Activated CD4-positive, alpha-beta T cell treated with anti-CD3 and anti-CD28 coated beads, Interleukin-2, amount 50 U/mL, for 48 hours (primary cell): ENCODE measurements at places on chromosomes 7 and 10.

DNA sequence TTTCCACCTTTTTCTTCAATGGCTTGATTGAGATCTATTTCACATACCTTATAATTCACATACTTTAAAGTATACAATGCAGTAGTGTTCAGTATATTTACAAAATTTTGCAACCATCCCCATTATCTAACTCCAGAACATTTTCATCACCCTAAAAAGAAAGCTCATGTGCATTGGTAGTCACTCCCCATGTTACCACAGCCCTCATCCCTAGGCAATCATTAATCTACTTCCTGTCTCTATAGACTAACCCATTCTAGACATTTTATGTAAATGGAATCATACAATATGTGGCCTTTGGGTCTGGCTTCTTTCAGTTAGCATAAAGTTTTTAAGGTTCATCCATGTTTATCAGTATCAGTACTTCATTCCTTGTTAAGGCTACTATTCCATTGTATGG, 214.2 kb downstream of the WDR11 start:
- DNase-seq = no peak

DNA sequence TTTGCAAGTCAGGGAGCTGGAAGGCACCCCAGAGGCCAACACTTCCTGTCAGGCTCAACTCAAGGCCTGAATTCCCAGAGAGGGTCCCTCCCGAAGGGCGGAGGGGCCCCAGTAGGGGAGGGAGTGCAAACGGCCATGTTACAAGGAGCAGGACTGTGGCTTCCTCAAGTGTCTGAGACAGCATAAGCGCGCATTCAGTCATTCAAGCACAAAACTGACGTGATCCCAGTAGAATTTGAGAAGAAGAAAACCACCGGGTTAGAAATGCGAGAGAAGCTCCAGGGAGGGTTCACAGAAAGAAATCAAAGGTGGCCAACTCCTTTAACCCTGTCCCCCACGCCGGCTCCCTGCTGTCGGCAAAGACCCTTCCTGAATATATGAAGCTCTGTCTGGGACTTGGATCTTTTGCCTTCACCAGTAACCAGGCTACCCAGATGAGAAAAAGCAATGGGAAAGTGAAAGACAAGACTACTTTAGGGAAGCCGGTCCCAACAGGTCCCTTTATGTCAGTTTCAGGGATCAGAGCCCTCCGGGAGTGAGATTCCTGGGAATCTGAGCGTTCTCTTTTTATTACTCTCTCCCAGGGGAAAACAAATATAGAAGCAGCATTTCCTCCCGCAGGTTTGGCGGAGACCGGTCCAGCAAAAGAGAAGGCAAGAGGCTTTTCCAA, 1.3 kb downstream of the AFAP1L2 start:
- no peak for DNase-seq

DNA sequence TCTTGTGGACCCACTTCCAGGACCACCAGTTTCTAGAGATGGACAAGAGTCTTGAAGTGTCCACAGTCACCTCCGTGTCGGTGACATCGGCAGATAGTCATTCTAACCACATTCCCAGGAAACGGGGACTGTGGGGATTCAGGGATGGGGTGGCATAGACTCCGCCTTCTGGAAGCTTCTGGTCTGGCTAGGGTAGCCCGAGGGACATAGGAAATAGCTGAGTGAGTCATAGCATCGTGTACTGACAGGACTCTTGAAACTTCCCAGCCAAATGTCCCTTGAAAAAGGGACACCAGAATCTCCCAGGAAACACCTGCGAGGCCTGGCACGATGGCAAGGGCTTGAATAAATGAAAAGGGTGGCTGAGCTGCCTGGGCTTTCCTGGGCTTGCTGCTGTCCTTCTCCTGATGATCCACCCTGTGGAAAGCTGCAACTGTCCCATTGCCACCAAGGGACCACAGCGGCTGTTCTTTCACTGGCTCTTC, 84.1 kb upstream of the LRRC4 start:
- no peak for DNase-seq

DNA sequence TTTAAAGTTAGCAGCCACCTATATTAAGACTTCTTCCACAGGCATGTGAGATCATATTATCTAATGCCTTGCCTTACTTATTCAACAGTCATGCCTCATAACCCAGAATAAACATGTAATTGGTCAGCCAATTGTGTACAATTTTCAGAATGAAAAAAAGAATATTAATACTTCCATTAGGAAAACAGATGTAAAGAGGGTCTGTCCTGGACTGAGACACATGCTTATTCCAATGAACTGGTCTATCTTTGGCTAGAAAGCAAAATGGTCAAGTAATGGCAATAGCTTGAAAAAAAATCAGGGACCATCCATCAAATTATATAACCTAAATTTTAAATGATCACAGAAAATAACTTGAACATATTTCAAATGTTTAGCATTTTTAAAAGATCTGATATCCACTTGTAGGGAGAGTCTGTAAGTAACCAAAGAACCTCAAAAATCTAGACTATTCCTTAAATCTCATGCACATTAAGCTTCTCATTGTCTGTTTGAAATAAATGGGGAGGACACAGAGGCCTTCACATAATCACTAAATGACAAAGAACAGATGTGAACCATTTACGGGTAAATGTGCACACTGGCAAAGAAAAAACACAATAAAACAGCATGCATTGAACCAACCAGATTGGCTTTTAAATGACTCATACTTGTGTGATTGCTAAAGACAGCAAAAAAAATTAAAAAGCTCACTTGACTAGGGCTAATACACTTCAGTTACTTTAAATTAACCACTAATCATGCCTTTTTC, 568.8 kb upstream of the PCDH15 start:
- DNase-seq = no peak

DNA sequence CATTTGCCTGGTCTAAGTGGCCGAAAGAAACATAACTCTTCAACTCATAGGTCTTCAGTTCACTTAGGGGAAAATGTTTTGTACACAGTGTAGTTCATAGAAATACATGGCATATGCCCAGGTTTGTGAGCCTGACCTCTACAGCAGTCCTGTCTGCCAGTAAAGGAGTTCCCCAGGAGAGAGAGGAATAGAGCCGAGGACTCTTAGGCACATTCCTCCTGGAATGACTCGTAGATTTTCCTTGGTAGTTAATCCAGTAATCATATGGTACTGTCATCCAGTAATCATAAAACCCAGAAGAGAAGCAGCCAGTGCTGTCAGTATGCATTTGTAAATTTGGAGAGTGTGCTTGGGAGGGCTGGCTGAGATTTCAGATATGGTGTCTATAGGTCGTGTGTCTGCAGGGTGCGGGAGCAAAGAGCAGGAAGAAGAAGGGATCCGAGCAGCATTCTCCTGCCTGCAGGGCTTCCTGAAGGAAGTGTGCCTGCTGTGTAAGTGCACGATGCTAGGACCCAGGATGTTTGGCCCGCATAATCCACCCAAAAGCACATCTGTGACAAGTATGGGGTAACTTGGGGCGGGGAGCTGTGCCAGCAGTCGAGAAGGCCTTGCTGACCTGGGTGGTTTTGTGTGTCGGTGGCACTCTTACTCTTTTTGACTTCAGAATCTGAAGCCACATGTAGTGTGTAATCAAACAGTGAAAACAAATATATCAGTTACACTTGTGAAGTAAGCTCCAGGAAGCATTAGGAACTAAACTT, 13.9 kb downstream of the EIF4H start:
- DNase-seq = no peak
